ENCODE measurements at places on chromosomes 4 and X.

- no peaks in the 10 kb centered on the region for H3K27me3 ChIP-seq
- H3K4me3 ChIP-seq, result no peak overlapping the region
- DNase-seq, result no peak
- H3K27ac ChIP-seq, result no peak overlapping the region
Measured at GRCh38 chr4:115660465-115660864, 547.0 kb upstream of the NDST4 start.

DNA sequence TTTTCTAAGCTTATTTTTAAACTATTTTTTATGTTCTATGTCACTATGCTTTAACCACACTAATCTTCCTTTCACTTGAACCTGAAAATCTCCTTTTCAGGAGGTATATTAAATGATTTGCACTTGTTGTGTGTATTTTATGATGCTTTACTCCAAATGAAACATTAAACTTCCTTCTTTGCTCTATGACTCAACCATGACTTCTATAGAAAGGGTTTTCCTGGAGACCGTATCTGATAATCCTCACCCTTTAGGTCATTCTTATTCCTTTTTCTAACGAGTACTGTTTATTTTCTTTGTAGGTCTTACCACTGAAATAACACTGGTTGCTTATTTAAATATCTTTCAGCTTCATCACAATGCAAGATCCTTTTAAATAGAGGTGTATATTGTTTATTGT lies 1163.2 kb downstream of the PCDH18 start:
- H3K36me3 ChIP-seq, result no peaks in the 10 kb centered on the region
- no peaks in the 10 kb centered on the region for H3K4me1 ChIP-seq
- H3K27me3 ChIP-seq, result no peaks in the 10 kb centered on the region
- H3K4me3 ChIP-seq, result no peak overlapping the region

DNA sequence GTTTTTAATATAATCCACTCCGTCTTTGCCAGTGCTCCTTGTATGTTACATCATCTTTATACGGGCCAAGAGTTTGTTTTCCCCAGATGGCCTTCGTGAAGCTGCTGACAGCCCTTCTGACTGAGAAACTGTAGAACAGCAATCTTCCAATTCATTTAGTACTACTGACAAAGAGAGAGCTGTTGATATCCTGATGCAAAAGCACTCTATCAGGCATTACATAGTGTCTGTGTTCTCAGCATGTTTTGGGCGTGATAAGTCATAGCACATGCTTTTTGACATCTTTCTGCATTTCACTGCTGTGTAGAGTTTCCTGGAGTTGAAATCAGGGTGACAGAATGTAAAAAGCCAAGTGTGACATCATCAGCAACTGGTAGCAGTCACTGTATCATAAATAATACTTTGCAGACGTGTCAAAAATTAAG lies 746.3 kb upstream of the FAM241A start:
- H3K36me3 ChIP-seq, result no peaks in the 10 kb centered on the region
- no peak for DNase-seq
- H3K27ac ChIP-seq, result no peak overlapping the region
- H3K27me3 ChIP-seq, result no peaks in the 10 kb centered on the region

GRCh38 chr4:170256807-170257206 lies 167.1 kb upstream of the AADAT start:
- no peaks in the 10 kb centered on the region for H3K4me1 ChIP-seq
- no peak overlapping the region for H3K27ac ChIP-seq
- no peak overlapping the region for H3K4me3 ChIP-seq
- DNase-seq, result no peak
- no peaks in the 10 kb centered on the region for H3K36me3 ChIP-seq
- no peaks in the 10 kb centered on the region for H3K27me3 ChIP-seq

DNA sequence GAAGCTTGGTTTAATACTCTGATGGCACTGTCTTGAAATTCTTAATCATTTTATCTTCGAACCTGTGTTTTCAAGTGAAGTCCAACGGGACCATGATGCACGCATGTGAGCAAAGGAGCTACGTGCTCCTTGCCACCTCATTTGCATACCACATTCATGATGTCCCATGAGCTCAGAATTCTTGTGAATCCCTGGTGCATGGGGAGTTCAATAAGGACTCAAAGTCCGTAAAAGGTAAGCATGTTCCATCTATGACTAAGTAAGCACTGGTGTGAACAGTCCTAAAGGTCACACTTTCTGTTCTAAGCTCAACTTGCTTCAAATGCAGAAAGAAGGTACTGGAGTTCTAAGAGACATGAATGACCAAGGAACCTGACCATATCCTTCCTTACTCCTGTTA lies 13.1 kb upstream of the GPM6B start:
- DNase-seq, result no peak
- no peaks in the 10 kb centered on the region for H3K27me3 ChIP-seq

DNA sequence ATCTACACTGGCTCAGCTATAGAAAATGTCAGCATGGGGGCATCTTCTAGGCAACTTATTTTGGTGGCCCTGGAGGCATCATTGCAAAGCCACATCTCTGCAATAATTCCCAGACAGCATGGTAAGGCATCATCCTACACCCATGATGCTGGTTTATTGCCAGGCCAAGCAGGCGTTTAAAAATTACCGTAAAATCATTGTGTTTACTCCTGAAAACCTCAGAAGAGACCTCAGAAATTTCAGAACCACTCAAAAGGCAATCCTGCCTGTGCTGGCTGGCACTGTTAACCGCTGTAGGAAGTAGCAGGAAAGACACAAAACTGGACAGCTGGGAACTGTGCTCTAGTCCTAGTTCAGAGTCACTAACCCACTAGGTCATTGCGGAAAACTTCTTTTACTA lies 63.2 kb downstream of the MID1 start:
- H3K27ac ChIP-seq, result no peak overlapping the region
- H3K4me3 ChIP-seq, result no peak overlapping the region
- H3K27me3 ChIP-seq, result no peaks in the 10 kb centered on the region
- H3K4me1 ChIP-seq, result no peaks in the 10 kb centered on the region
- no peaks in the 10 kb centered on the region for H3K36me3 ChIP-seq

GRCh38 chrX:1914606-1915365 lies 299.9 kb downstream of the ASMT start:
- no peaks in the 10 kb centered on the region for H3K4me1 ChIP-seq
- no peak for DNase-seq
- no peak overlapping the region for H3K4me3 ChIP-seq
- H3K36me3 ChIP-seq, result no peaks in the 10 kb centered on the region

GRCh38 chr4:95265814-95266740 lies 282.7 kb downstream of the UNC5C start:
- H3K36me3 ChIP-seq, result no peaks in the 10 kb centered on the region
- no peak overlapping the region for H3K27ac ChIP-seq
- H3K4me3 ChIP-seq, result no peak overlapping the region
- DNase-seq, result no peak

GRCh38 chrX:111086591-111087006 lies 9.4 kb upstream of the PAK3 start:
- DNase-seq, result no peak
- H3K27ac ChIP-seq, result no peak overlapping the region
- H3K4me1 ChIP-seq, result peaks cover 3% of the 10 kb centered on the region
- peaks cover 5% of the 10 kb centered on the region for H3K27me3 ChIP-seq
- no peak overlapping the region for H3K4me3 ChIP-seq

DNA sequence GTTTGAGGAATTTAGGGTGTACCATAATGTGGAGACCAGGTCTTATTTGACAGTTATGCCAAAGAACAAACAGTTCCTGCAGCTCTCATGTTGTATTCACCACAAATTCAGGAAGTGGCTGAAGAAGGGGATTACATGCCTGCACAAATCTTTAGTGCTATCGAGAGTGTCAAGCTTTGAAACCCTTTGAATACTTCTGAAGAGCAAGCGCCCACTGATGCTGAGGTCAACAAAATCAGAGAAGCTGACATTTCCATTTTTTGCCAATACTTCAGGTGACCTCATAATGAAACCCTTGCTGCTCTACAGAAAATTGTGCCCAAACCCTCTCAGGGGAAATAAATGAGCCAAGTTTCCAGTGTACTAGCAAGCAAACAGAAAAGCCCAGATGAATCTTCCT lies 28.4 kb downstream of the PAK3 start:
- H3K4me1 ChIP-seq, result peaks cover 13% of the 10 kb centered on the region
- H3K27ac ChIP-seq, result peak overlapping the region; percentile 22
- no peak overlapping the region for H3K4me3 ChIP-seq
- DNase-seq, result no peak

GRCh38 chr4:19698961-19699360 lies 552.7 kb upstream of the SLIT2 start:
- H3K4me1 ChIP-seq, result no peaks in the 10 kb centered on the region
- H3K27ac ChIP-seq, result no peak overlapping the region
- H3K27me3 ChIP-seq, result no peaks in the 10 kb centered on the region

DNA sequence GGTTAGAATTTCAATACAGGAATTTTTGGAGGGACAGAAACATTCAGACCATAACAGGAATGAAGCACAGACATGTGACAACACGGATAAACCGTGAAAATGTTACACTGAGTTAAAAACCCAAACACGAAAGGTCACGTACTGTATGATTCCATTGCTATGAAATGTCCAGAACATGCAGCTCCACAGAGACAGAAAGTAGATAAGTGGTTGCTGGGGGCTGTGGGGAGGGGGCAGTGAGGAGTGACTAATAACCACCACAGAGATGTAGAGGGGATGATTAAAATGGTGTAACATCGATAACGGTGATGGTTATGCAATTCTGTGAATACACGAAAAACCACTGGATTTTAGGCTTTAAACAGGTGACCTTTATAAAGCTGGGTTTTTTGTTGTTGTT lies 8.3 kb downstream of the GPR143 start:
- no peak for DNase-seq
- no peaks in the 10 kb centered on the region for H3K36me3 ChIP-seq
- no peak overlapping the region for H3K4me3 ChIP-seq

- DNase-seq, result no peak
- H3K27ac ChIP-seq, result no peak overlapping the region
- H3K4me3 ChIP-seq, result no peak overlapping the region
Measured at GRCh38 chr4:8850074-8850829, 21.4 kb downstream of the HMX1 start.

DNA sequence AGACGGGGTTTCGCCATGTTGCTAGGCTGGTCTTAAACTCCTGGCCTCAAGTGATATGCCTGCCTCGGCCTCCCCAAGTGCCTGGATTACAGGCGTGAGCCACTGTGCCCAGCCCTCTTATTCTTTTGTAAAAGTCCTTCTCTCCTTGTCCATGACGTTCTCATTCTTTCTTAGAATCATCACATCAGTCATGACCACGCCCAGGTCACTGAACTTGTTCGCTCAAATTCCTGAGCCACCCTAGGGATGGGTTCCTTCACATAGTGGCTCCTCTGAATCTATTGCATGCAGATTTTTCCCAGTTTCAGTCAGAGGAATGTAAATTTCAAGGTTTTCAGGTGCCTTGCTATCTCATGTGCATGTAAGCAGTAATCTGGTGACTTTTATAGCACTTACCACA lies 15.7 kb downstream of the JADE1 start:
- H3K27me3 ChIP-seq, result no peaks in the 10 kb centered on the region
- H3K4me3 ChIP-seq, result no peak overlapping the region
- no peak overlapping the region for H3K27ac ChIP-seq
- H3K4me1 ChIP-seq, result peaks cover 75% of the 10 kb centered on the region

- H3K4me3 ChIP-seq, result no peak overlapping the region
- peaks cover 5% of the 10 kb centered on the region for H3K36me3 ChIP-seq
- H3K27me3 ChIP-seq, result no peaks in the 10 kb centered on the region
Measured at GRCh38 chr4:128347930-128348660, 60.5 kb upstream of the PGRMC2 start.

DNA sequence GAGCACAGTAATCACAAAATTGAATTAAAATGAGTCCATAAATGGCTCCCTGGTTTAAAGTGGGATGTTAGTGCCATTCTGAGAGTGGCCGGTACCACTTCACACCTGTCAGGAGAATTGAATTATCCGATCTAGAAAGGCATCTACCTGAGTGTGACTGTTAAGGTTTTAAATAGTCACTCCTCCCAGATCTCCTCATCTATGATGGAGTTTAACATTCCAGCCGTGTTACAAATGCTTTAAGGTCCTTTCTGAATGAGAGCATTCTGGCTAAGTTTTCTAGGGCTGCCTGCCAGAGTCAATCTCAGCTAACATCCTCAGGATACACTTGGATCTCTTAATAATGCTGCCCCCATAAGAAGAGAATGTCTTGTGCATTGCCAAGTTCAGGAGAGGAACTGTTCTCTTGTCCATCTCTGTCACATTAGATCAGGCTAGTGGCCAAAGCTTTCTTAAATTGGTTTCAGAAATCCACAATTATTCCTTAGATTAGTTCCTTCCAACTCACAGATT lies 231.1 kb downstream of the SLC39A8 start:
- no peaks in the 10 kb centered on the region for H3K4me1 ChIP-seq
- no peaks in the 10 kb centered on the region for H3K27me3 ChIP-seq
- no peaks in the 10 kb centered on the region for H3K36me3 ChIP-seq
- DNase-seq, result no peak

DNA sequence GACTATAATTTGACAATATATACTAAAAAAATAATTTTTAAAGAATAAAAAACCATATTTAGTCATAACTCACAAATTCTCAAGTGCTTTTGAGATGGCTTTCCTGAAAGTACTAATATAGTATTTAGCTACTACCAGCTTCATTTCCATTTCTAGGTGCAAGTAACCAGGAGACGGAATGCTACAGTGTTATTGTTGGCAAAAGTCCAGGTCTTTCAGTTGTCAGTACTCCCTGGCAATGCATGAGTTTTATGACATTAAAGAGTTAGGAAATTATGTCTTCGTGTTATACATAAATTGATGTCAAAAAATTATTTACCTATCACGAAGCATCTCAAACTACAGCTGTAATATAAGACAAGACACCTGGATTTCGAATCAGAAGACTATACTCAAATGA lies 45.0 kb downstream of the TMEM47 start:
- no peaks in the 10 kb centered on the region for H3K36me3 ChIP-seq
- H3K27ac ChIP-seq, result no peak overlapping the region
- no peaks in the 10 kb centered on the region for H3K27me3 ChIP-seq
- H3K4me3 ChIP-seq, result no peak overlapping the region

GRCh38 chrX:69158166-69158980 lies 6.9 kb downstream of the PJA1 start:
- H3K27ac ChIP-seq, result no peak overlapping the region
- H3K4me1 ChIP-seq, result peaks cover 22% of the 10 kb centered on the region
- H3K27me3 ChIP-seq, result no peaks in the 10 kb centered on the region
- DNase-seq, result peak; percentile 16
- H3K36me3 ChIP-seq, result peaks cover 9% of the 10 kb centered on the region

GRCh38 chr4:76703123-76703490 lies 194.8 kb downstream of the SOWAHB start:
- no peaks in the 10 kb centered on the region for H3K4me1 ChIP-seq
- no peak for DNase-seq
- H3K36me3 ChIP-seq, result no peaks in the 10 kb centered on the region

DNA sequence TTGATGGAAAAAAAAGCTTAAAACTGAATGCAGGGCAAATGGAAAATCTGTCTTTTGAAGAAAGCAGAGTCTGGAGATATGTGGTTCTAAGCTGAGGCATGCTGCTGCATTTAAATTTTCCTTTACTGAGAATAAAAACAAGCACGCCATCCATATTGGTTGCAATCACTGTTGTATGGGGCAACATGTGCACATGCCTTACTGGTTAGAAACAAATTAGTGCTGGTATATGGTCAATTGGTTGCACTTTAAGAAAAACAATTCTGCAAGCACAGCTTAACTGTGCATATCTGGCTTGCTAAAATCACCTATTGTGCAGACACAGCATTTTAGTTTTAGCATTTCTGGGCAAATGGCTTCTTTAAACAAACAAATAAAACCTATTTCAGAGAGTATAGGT lies 239.1 kb downstream of the NDST4 start:
- no peak overlapping the region for H3K4me3 ChIP-seq
- H3K27ac ChIP-seq, result no peak overlapping the region
- H3K4me1 ChIP-seq, result no peaks in the 10 kb centered on the region
- H3K27me3 ChIP-seq, result no peaks in the 10 kb centered on the region

All from activated naive CD4-positive, alpha-beta T cell treated with anti-CD3 and anti-CD28 coated beads for 36 hours (primary cell).